ENCODE measurements at places on chromosomes 11 and 22.

DNA sequence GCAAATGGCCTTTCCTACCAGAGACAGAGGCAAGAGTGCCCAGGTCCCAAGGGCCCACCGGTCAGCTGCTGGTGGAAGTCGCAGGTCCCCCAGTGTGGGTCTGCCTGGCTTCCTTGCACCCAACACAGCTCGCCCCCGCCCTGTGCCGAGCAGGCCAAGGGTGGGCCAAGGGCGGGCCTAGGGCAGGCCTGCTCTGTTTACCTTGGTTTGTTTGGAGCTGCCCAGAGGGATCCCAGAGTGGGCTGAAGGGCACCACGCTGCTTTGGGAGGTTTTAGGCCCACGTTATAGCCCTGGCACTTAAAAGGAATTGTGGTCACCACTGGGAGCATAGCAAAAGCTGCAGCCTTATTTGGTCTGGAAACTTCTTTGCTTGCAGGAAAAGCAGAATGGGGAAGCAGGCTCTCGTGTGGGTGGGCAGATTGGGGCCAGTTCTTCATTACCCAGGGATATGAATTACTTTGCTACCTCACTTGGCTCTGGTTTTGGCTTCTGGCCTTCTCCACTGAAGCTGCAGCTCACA, 38.0 kb downstream of the MRGPRD start:
- DNase-seq = no peak

DNA sequence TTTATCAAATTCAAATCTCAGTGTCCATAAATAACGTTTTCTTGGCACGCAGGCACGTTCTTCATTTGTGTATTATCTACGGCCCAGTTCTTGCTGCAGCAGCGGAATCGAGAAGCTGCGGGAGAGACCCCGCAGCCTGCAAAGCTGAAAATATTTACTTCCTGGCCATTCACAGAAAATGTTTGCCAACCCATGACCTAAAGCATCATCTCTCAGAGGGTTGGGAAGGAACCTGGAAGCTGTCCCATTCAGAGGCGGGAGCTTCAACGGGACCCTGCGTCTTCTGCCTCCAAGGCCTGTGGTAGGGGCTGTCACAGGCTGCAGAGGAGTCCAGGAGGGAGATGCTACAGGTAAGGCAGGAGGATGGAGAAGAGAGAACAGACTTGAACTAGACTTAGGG, 319.2 kb downstream of the MN1 start:
- no peak for DNase-seq

- DNase-seq = no peak
Measured at GRCh38 chr11:14673824-14674405, 30.3 kb downstream of the PDE3B start.

GRCh38 chr11:23723861-23724260, 773.0 kb upstream of the LUZP2 start:
- no peak for DNase-seq

DNA sequence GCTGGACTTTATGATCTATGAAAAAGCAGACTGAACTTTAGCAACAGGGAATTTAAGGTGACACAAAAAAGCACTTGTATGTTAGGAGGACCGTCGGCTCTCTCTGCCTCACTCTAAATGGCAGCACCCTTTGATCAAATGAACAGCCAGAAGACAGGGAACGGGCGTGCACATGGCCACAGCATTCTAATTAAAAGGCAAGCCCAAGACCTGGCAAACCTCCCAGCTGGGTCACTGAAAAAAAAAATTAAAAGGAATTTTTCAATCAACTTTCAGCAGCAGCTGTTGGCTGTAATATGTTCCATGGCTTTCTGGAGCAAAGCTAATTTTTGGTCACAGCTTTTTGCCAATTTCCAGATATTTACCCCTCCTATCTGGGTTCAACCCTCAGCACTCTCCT, 116.5 kb downstream of the C11orf58 start:
- DNase-seq = no peak

DNA sequence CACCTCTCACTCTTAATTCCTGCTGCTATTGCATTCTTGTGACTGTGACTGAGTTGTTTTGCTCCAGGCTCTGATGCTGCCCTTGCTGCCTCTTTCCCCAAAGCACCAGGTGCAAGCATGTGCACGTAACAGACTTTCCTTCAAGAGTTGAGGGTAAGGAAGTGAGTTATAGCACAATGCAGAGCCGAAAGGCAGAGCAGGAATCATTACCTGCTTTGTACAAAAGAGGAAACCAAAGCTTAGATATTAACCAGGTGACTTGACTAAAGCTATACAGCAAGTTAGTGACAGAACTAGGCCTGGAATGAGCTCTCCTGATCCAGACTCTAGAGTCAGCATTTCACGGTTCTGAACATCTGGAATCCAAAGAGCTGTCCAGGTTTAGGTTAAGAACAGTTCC, 33.6 kb downstream of the NEU3 start:
- DNase-seq = no peak

DNA sequence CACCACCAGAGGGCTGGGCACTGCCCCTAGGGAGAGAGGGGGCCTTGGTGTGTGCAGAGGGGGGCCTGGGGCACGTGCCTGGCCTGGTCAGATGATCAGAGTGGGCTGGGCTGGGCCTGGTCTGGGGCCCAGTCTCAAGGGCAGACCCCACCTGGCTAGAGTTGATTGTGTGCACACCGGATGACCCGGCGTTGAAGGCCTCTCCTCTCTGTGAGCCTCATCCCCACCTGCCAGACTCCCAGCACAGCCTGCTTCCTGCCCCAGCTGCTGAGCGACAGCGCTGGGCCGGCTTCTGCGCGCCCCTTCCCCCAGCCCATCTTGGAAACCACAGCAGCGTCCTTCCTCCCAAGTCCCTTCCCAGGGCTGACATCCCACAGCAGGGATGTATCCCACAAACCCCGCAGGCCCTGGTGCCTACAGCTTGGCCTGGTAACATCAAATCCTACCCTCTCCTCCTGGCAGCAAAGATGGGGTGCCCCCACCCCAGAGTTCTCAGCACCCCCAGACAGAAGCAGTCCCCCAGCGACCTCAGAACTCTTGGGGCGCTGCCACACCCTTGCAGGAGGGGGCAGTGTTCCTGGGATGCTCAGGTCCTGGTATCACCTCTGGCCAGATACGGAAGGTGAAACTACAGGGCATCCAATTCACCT, 11.0 kb upstream of the TSSC4 start:
- DNase-seq = no peak

DNA sequence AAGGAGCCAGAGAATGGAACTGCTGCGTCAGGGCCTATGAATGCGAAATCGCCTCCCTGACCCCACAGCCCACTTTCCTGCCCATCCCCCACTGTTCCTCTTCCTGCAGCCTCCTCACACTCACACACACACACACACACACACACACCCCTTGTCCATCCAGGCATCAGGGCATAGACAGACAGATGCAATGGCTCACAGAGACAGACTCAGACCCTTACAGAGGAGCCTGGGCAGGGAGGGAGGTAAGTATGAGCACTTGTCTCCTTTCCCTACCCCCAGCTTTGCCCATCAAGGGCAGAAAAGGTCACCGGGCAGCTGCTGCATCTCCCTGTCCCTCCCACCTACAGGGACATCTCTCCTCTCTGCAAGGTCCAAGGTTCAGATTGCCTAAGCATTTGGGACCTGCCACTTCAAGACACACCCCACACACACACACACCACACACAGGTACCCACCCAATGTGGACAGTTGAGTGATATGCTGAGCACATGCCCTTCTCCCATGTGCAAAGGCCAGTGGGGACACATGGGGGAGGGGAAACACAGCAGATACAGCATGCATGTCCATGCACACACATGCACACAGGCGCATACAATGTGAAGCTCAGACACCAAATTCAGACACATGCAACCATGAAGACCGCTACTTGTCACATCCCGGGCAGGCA, 2.0 kb upstream of the NRXN2 start:
- no peak for DNase-seq

- DNase-seq = no peak
Measured at GRCh38 chr22:27809226-27809603, 7.7 kb upstream of the MN1 start.

GRCh38 chr11:79794484-79795393, 353.9 kb upstream of the TENM4 start:
- DNase-seq = no peak

DNA sequence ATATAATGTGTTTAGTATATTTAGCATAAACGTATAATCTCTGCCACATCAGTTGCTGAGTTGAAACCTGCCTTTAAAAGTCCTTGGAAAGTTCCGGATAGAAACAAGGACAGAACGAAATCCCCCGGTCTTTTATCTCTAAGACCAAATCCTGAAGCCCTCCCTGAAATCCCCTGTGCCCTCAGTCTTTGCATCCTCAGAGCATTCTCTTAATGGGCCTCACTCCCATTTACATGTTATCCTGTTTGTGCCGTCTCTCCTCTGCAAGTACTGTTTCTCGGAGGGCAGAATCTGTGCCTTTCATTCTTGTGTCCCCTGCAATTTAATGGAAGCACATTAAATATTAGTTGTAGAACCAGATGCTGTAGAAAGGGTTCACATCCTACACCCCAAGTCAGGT, 56.0 kb downstream of the ZNRF3 start:
- no peak for DNase-seq

- DNase-seq = no peak
Measured at GRCh38 chr22:39241794-39242594, 2.8 kb downstream of the PDGFB start.

DNA sequence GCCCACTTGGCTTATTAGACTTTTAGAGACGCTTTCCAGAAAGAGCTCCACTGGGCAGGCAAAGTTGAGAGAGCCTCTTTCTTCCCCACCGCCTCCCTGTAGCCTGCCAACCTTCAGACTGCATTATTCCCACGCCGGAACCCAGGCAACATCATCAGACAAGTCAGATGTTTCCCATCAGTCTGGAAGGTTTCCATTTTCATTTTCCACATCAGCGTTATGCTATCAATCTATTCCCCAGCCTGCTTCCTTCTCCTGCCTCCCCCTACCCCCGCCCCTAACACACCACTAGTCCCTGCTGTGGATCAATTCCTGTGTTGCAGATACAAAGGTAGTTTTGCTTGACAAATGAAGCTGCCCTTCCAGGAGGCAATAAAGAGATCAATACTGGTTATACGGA, 184.8 kb downstream of the DSCAML1 start:
- no peak for DNase-seq

DNA sequence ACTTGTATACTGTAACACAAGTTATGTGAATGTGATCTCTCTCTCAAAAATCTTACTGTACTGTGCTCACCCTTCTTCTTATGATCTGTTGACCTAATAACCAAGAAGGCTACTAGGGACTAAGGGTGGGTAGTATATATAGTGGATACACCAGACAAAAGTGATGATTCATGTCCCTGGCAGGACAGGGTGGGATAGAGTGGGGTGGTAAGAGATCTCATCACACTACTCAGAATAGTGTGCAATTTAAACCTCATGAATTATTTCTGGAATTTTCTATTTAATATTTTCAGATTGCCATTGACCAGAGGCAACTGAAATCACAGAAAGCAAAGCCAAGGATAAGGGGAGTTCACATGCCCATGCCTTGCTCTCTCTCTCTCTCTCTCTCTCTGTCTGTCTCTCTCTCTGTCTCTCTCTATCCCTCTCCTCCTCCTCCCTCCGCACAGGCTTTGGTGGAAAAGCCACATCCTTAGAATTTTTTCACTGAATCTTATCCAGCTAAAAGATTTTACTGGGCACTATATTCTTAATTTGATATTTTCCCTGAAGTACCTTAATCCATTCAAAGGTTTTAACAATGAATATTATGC, 12.0 kb upstream of the STK33 start:
- DNase-seq = no peak

- DNase-seq = no peak
Measured at GRCh38 chr11:73189315-73189714, 28.8 kb upstream of the P2RY2 start.

DNA sequence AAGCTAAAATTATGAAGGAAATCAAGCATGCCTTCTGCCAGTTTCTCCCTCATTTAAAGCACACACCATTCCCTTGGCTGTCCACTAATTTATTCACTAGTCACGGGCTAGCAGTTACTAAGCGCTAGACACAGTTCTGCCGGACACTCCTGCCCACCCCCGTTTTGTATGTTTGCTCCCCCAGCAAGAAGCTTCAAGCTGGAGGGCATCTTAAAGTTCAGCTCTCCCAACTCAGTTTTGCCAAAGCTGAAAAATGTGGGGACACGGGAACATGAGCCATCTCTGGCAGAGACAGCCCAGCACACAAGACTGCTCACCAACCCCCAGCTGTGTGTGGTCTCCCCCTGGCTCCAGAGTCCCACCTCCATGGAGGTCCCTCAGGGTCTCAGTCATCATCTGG, 263.6 kb downstream of the BRD1 start:
- DNase-seq = no peak

GRCh38 chr11:96051820-96052219, 127.9 kb upstream of the MTMR2 start:
- DNase-seq = no peak

GRCh38 chr11:104011044-104011443, 25.4 kb upstream of the DDI1 start:
- no peak for DNase-seq

DNA sequence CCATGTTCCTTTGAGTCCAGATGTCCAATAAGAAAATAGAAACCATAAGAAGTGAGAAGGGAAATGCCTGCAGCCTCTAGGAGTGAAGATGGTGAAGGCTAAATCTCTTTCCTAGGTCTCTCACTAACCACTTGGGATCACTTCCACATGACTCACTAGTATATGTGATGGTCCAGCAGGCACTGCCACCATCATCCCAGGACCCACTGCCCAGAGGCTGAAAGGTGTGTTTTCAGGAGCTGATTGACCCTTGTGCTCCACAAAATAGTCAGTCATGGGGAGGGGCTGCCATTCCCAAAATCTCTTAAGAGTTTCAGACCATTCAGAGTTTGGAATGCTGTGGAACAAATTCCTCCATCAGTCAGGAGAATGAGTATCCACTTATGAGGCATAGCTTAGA, 22.9 kb downstream of the UBASH3B start:
- DNase-seq = no peak

DNA sequence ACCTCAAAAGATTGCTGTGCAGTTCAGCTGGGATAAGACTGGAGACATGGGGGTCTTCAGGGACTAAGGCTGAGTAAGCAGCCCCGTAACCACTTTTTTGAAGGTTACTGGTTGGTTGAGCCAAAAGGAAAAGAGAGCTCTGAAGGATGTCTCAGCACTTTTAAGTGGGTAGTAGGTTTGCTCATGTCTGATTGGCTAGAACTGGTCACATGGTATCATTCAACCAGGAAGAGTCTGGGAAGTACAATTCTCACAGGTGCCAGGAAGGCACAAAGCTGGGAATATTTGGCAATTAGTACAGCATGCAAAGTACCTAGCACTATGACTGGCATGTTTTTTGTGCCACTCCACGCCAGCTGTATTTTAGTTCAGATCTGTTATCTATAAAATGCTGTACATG, 58.1 kb downstream of the SNX19 start:
- no peak for DNase-seq

DNA sequence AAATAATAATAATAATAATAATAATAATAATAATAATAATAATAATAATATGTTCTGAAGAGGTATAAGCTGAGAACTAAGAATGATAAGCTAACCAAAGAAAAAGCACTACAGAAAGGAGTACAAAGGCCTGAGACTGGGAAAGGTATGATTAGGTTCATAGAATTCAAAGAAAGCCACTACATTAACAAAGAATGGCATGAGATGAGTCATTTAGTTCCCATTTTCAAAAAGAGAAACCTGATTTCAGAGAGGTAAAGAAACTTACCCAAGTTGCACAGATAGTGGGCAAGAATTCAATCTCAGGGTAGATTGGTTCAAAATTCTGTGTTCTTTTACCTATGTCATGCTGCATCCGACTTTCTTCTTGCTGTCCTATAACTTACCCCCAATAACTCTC, 350.9 kb downstream of the TTC28 start:
- no peak for DNase-seq
